ENCODE measurements at places on chromosomes 6 and 20. TPM values are rescaled to one million over a fixed set of nuclear protein-coding genes. Genes with fewer than 3 reads are reported as not detected.

NDUFAF4 gene
- 120 TPM for total RNA-seq

ECT2L gene
- total RNA-seq = not detected

PPARD gene
- total RNA-seq = 2.9 TPM

DNA sequence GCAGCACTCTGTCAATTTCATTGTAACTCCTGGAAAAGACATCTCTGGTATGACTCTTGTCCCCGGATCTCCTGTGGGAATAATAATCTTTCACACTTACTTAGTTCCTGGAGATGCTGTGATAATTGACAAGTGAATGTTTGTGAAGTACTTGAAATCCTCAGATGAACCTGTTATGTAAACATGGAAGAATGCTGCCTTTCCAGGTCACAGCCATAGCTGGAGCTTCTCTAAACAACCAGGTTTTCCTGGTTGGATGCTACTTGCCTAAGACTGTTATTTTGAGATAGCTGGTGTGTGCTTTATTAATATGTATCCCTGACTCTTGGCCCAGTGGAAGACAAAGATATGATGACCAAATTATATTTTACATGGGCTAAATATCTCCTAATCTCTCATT, 228.6 kb downstream of the KCNQ5 start:
- DNase-seq = no peak

DNA sequence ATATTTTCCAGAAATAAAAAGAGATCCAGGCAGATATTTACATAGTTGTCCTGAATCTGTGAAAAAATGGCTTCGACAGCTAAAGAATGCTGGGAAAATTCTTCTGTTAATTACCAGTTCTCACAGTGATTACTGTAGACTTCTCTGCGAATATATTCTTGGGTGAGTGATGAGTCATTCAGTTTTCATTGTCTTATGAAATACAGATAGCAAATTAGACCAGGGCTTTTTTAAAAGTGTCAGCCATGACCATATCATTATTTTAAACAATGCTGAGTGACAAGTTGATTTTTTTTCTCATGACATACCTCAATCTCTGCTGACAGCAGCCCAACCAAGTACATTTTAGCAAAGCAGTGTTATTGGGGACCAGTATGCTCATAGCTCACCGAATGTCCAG, 32.8 kb downstream of the TSPYL4 start:
- no peak for DNase-seq

GRCh38 chr6:140897804-140898573, 1234.7 kb upstream of the GJE1 start:
- DNase-seq = peak; percentile 85

DNA sequence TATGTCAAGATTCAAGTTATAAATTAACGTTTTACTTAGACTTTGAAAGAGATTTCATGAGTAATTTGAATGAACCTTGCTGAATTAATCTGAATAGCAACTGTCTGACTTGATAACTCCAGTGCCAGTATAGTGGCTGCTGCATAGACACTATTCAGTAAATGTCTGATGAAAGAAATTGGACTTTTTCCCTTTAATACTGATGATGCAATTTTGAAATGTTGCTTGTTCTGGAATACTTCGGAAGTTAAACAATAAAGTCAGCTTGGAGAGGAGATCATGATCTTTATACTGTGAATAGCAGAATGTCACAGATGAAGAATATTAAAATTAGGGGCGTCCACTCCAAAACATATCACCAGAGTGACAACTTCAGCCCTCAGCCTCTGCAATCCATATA, 3.6 kb upstream of the PGBD1 start:
- DNase-seq = no peak

DNA sequence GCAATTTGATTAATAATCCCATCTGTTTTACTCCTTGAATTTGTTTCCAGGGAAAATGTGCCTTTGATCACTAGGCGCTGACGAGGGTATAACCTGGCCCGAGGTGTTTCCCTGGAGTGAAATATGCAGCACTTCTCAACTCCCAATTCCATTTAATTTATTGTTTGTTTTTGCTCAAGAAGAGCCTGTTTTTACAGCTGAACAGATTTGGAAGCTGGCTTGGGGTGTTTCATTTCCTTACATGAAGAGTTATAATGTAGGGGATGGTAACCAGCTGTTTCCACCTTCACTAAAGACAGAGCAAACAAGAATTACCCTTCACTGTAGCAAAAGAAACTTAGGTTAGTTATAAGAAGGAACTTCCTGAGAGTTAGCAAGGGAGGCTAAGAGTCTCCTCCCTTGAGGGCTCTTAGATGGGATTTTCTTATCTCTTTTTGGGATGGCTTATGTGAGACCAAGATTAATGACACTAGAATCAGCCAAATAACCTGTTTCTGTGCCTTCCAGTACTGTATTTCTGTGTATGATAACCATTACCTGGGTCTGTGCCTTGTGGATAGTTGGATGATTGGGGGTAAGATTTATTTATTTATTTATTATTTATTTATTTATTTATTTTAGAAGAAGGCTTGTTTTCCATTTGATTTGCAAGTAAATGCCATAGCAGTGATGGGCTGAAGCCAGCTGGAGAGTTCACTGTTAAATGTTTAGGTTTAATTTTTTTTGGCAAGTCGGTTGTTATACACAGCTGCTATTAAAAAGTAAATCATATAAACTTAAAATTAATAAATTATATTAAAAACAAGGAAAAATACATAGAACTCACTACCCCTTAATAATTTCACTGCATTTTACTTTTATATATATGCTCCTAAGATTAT, 162.2 kb upstream of the BMP2 start:
- DNase-seq = no peak

GRCh38 chr20:30484009-30484748, 773.3 kb upstream of the DEFB115 start:
- DNase-seq = no peak

GRCh38 chr6:73766040-73766439, 70.0 kb downstream of the CD109 start:
- no peak for DNase-seq

DNA sequence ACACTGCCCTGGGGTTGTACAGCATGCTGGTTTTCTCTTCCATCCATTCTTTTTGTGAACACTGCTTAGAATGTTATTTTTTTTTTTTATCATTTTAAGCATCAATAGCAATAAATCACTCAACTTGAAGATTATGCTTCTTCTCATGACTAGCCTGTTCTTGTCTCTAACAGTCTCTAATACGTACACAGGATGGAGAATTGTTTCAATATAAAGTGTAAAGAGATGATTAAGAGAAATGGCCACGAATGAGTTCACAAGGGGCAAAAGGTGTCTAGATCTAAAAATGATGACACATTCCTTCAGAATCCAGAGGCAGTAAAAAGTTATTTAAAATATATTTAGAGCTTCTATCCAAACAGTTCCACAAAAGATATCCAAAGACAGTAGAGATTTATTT, 390.2 kb downstream of the HDGFL1 start:
- DNase-seq = no peak

DNA sequence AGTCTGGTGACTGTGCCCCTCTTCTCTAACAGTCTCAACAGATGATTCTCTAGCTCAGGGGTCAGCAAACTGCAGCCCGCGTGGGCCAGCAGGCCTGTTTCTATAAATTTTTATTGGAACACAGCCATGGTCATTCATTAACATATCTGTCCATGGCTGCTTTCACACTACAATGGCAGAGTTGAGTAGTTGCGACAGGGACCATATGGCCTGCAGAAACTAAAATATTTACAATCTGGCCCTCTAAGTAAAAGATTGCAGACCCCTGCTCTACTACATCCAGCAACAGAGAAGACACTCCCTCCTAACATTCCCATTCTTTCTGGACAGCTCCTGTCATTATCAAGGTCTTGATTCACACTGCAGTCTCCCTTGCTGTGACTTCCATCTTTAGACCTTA, 45.2 kb downstream of the PLAGL2 start:
- DNase-seq = no peak
